ENCODE measurements at places on chromosomes 3 and 15. TPM values are rescaled to one million over a fixed set of nuclear protein-coding genes. Genes with fewer than 3 reads are reported as not detected.

The LRRC49 gene
- 9.0 TPM for total RNA-seq

The SLC9C1 gene
- total RNA-seq, result 0.47 TPM

The TNFSF10 gene
- 2.8 TPM for total RNA-seq

The GOLGA6A gene
- not detected for total RNA-seq

The CHDH gene
- total RNA-seq, result 11.0 TPM

The NMNAT3 gene
- 3.8 TPM for total RNA-seq

The FBXW12 gene
- not detected for total RNA-seq

The PSMD6 gene
- total RNA-seq, result 66.7 TPM

The GABRR3 gene
- total RNA-seq, result not detected

The PLCL2 gene
- 0.37 TPM for total RNA-seq

The XCR1 gene
- total RNA-seq, result not detected

The MOBP gene
- total RNA-seq, result not detected
